Neural crest cell (in vitro differentiated cells): ENCODE measurements at places on chromosomes 2 and 18.

DNA sequence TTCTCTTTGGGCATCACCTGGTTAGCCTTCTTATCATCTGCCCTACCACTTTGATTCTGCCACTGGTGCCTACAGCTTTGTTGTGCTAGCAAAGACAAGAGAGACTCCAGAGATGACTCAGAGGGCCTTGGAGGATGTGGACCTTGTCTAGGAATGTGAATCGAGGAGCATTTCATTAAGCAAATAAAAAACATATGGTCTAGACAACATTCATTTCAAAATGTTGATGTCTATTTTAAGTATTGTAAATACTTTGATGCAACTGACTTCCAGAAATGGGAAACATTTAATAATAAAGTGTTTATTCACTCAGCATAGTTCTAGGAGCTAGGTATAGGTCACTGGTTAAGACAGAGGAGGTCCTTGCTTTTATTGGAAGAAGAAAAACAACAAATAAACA is 195.5 kb downstream of the CDCA7 start:
- no peak for DNase-seq

DNA sequence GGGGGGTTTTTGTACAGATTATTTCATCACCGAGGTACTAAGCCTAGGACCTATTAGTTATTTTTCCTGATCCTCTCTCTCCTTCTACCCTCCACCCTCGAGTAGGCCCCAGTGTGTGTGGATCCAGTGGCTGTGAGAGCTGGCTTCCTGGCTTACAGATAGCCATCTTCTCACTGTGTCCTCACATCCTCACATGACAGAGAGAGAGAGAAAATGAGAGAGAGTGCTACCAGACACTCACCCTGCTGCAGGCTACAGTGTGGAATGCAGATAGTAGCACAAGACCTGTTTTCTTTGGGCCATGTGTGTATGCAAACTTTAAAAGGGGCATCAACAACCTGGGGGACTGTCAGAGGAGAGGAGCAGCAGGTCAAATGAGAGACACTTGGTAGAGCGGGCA is 9.5 kb downstream of the KCNK3 start:
- DNase-seq = no peak

- peak; percentile 36 for DNase-seq
These were observed 29.1 kb downstream of the ARMC9 start for GRCh38 chr2:231227310-231228162.

GRCh38 chr2:163123526-163123925 is 285.0 kb upstream of the KCNH7 start:
- no peak for DNase-seq
